Activated T-helper 9 cell treated with anti-CD3 and anti-CD28 coated beads, Interleukin-2, amount 50 U/mL, for 16 hours (primary cell): ENCODE measurements at places on chromosomes 2 and 18.

DNA sequence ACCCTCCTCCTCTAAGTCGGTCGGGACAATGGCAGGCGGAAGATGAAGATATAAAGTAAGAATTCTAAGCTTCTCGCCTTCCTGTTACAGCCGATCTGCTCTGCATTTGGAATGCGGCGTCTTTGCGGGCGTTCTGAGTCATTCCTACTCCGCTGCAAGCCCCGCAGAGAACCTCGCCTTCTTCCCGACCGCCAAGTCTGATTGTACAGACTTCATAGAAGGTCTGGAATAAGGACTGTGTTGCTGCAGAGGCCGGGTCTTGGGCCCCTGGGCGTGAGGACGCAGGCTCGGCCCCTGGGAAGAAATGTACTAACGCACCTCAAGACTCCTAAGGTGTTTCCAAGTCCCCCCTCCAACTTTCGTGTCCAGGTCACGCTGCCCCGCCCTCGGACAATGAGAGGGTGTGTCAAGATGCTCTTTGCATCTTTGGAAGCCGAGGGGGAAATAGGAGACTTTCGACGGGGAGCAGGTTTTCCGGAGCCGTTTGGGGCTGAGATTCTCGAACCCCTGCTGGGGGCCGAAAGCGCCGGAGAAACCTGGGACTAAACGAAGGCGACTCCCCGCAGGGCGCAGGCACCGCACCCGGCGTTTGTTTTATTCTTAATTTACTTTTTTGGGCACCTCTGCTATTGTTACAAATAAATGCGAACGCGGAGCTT, 12.7 kb upstream of the PAX3 start:
- no peak for DNase-seq

DNA sequence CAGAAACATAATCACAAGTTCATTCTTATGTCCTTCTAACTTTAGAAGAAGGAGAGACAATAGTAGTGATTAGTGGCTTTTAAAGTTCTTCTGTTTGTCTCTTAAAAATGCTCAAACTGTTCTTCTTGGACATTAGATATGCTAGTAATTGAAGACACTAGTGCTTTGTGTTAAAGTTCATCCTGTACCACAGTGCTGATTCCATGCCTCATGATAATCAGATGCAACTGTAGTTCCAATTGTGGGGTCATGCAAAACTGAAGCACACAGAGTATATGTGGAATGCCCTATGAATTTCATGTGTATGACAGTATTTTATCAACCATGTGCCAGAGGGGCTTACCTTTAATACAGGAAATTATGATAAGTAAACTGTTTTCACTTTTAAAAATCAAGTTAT, 11.4 kb upstream of the KCNJ13 start:
- DNase-seq = no peak

GRCh38 chr2:212905640-212906201, 245.7 kb downstream of the IKZF2 start:
- no peak for DNase-seq

DNA sequence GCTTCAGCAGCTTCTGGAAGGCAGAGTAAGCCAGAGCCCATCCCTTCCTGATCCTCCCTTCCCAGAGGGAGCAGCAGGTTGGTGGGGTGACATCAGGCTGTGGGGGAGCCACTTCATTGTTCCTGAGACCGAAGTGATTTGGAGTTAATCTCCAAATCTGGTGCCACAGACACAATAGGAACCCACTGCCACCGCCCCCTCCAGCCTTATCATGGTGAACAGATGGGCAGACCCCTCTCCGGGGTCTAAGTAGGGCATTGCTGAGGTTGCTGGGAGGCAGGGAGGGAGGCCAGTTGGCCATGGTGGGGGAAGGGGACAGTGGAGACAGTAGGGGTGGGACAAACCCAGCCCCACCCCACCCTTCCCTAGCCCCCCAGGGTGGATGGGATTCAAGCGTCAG, 25.6 kb upstream of the SLC35F6 start:
- DNase-seq = no peak
